Retinal pigment epithelial cell (primary cell): ENCODE measurements at places on chromosomes 3 and 15.

DNA sequence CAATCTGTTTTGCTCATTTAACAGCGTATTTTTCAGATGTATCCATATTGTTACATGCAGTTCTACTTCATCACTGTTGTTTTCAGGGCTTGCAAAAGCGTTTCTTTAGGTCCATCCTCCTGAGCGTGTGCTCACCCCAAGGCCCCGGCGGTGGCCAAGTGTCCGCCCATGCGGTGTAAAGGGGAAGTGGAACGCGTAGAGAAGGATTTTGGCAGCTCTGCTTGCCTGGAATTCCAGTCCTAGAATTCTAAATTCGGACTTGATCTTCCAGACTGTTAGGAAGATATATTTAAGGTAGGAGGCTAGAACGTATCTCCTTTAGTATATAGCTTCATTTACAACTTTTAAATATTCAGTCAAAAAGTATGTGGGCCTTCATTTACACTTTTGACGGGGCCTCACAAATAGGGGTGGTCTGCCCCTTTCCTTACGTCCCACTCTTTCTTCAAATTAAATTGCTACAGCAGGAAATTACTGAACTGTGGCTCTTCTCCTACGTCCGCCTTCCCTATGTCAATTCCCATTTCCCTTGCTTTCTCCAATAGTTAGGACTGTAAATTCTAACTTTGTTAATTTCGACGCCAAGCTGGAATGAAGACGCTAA is 609 bp upstream of the TBC1D23 start:
- no peak for DNase-seq

- no peak for DNase-seq
Observed at GRCh38 chr3:41088882-41089281, 110.4 kb upstream of the CTNNB1 start.

DNA sequence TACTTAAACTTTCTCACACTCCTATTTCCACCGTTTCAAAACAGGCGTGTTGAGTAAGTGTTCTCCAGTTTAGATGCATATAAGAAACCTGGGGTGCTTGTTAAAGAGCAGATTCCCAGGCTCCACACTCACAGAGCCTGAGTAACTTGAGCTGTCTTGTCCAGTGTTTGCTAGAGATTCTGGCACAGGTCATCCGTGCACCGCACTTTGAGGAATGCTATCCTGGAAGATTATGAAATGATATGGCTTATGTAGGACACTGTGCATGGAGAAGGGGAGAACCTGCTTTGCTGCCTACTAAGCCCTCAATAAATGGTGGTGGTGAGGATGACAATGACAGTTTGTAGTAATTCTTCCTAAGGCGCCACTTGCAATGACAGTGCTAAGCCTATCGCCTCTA is 273.7 kb downstream of the PDZRN3 start:
- no peak for DNase-seq

DNA sequence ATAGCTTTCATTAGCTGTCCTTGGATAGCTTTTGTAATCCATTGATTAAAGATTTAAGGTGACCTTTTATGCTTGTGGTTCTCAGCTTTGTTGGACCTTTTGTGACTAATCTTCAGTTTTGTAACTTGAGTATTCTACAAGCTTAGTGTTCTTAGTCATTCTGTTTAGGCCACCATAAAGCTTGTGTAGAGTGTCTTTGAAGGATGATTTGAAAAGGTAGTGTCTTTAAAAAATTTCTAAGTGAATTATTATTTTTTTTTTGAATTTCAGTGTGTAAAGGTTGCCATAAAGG is 7.5 kb downstream of the MORF4L1 start:
- no peak for DNase-seq

DNA sequence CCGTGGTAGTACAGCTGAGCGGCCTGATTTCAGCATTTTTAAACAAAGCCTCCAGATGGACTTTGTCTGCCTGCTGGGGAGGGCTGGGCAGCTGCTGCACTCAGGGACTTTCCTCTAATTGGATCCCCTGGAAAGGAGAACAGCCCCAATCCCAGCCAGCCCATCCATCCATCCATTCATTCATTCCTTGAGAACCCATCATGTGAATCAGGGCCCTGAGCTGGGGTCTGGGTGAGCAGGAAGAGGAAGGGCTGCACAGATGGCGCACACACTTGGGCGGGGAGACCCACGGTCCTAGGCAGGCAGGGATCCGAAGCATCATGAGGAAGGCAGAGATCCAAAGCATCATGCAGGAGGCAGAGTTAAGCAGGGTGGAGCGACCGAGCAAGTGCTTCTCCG is 45.7 kb downstream of the TPRA1 start:
- DNase-seq = no peak
